Dermis microvascular lymphatic vessel endothelial cell (primary cell): ENCODE measurements at places on chromosomes 3 and 15.

DNA sequence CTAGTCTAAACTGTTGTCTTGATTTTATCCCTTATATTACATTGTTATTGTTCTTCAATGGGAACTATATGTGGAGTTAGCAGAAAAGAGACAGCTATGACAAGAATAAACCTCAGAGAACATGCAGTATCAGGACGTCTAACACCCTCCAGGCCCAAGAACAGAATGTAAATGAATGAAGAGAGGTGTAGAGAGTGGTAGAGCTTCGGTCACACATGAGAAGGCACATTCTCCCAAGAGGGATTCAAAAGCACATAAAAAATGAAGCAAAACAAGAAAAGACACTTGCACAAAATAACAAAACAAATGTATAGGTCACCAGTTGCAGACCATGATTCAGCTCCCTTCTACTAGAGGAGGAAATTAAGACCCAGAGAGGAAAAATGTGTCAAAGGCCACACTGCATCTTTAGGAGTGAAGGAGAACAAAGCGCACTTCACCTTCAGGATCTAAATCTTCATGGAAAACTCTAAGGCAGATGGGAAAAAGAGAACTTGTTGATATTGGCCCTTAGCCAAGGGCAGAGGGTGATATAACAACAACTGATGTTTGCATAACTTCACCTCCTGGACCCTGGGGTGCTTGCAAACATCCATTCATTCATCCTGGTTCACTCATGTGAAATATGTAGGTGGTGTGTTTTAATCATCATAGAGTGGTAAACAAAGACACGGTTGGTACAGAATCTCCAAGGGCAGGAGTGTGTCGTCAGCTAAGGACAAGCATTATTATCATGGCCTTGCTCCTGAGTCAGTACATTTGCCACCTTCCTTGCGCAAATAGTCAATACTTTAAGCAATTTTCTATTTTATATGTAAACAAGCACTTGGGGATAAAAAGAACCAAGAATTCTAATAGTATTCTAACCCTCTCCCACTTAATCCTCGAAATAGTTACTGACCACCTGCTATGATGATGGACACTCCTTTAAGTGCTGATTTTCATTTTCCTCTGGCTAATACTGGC is 8.8 kb downstream of the NEK10 start:
- DNase-seq: peak; percentile 98

DNA sequence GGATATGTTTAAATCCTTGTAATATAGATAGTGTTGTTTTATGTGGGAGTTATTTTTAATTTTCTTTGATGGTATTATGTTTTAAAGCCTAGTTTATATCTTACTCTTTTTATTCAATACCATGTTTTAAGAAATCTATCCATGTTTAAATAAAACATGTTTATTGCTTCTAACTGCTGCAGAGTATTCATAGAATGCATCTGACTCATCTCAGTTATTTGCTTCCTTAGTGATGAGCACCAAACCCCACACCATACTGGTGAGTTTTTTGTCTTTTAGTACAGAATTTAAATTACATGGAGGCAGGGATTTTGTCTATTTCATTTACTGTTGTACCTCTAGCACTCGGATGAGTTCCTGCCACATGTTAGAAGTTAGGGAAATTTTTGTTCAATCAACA is 209.2 kb downstream of the NSUN3 start:
- no peak for DNase-seq

GRCh38 chr15:73328981-73329380 is 39.8 kb downstream of the HCN4 start:
- no peak for DNase-seq

GRCh38 chr3:70963431-70964275 is 619.9 kb downstream of the FOXP1 start:
- no peak for DNase-seq

- DNase-seq: no peak
Measured at GRCh38 chr3:48885753-48886152, 12.9 kb downstream of the SLC25A20 start.

DNA sequence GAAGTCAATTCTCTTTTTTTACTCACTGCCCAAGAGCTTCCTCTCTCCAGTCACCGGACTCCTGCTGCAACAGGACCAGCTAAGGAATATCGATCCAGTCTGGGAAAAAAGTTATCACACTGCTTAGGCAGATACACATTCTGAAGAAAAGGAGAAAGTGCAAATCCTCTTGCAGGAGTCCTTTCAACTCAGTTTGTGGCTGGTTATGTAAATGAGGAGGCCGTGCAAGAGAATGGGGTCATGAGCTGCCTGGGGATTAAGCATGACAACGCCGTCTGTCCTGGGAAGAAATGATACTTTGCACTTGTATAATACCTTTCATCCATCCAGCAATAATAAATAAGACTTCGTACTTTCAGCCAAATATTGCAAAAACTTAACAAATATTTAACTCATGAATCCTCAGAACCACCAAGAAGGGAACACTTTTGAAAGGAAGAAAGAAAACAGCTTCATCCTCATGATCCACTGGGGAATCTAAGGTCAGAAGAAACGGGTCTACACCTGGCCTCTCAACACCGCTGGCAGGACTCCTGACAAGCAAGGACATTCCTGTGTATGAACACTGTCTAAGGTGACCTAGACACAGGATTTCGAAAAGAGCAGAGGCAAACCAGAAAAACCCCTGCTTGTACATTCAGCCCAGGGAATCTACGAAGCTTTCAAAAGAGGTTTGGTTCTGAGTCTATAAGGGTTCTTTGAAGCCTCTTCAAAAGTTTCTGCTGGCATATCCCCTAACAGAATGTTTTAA is 13.1 kb upstream of the WWTR1 start:
- no peak for DNase-seq

DNA sequence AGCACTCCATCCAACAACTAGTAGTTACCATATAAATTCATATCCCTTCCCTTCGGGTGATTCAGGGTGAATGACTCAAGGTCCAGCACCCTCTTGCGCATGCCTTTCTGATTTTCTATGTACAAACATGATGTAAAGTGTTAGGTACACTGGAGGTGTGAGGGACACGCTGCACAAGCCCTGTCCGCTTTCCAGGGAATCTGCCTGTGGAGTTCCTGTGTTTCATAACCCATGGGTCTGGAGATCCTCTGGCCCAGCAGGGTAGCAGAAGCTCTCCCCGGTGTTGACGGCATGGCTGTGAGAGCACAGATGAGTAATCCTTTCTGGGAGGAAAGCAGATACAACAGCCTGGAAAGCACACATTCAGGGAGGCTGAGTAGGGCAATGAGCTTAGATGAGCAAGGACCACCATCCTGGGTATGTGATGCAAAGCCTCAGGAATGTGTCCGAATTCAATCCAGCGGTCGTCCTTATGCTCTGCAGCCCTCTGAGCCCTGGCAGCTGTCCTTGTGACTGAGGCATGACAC is 142.9 kb upstream of the TP63 start:
- no peak for DNase-seq

GRCh38 chr15:38367476-38367875 is 86.5 kb upstream of the FAM98B start:
- DNase-seq: no peak

- no peak for DNase-seq
Measured at GRCh38 chr15:36117296-36117787, 462.1 kb upstream of the CDIN1 start.
